ENCODE measurements at places on chromosomes 7 and 10.

DNA sequence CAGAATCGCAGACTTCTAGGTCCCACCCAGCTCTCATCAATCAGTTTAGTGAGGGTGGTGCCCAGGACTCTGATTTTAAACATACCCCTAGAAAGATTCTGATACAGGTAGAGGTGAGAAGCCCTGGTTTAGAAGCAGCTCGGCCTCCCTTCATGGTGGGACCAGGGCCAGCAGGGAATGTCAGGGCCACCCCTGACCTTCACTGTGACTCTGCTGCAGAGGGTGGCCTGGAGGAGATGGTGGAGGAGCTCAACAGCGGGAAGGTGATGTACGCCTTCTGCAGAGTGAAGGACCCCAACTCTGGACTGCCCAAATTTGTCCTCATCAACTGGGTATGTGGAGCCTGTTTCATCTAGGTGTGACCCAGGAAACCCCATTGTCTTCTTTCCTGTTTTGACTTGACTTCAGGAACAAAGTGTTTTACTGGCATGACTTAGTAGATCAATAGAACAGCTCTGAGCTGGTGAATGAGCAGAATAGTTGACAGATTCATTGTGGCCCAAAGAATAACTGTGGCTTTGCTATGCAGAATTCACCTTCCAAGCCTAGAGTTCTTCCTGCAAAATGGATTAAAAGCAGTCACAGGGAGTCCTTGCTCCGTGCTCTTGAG lies 7.2 kb downstream of the DBNL start:
- DNase-seq = no peak

DNA sequence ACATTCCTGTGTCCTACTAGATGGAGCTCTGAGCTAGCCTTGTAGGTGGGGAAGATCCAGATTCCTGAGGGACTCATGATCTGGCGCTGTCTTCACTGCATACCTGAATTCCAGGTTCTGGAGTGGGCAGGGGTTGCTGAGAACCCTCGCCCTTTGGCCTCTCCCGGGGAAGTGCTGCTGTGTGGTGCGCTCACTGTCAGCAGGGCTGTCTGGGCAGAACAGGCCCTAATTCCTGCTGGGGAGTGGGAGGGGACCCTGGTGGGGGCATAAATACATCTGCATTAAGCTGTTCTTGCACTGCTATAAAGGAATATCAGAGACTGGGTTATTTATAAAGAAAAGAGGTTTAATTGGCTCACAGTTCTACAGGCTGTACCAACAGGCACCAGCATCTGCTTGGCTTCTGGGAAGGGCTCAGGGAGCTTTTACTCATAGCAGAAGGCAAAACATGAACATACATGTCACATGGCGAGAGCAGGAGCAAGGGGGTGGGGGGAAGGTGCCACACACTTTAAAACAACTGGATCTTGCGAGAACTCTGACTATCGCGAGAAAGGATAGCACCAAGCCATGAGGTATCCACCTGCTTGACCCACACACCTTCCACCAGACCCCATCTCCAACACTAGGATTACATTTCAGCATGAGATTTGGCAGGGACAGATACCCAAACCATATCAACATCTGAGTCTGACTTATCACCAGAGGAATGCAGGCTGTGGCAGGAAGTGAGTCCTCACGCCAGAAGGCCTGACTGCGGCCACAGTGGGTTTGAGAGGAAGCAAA lies 115.0 kb downstream of the ADCY1 start:
- peak; percentile 5 for DNase-seq

DNA sequence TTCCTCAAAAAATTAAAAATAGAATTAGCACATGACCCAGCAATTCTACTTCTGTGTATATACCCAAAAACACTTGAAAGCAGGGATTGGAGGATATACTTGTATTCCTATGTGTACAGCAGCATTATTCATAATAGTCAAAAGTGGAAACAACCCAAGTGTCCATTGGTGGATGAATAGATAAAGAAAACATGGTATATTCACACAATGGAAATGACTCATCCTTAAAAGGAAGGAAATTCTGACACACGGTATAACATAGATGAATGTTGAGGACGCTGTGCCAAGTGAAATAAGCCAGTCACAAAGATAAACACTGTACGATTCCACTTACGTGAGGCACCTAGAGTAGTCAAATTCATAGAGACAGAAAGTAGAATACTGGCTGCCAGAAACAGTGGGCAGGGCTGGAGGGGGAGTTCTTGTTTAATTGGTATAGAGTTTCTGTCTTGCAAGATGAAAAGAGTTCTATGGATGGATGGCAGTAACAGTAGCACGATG lies 26.6 kb upstream of the KAT6B start:
- no peak for DNase-seq

- DNase-seq = no peak
Measured at GRCh38 chr10:90318659-90319058, 539.2 kb downstream of the HTR7 start.

GRCh38 chr10:76428551-76429367 lies 997.3 kb downstream of the LRMDA start:
- DNase-seq = no peak

- no peak for DNase-seq
Measured at GRCh38 chr7:120274482-120274881, 1.5 kb downstream of the KCND2 start.
